ENCODE measurements at places on chromosomes 12 and 14.

- no peak for DNase-seq
These were observed 7.5 kb upstream of the CCDC177 start for GRCh38 chr14:69582212-69582611.

- no peak for DNase-seq
These were observed 388.6 kb downstream of the GLT1D1 start for GRCh38 chr12:129241852-129242251.

DNA sequence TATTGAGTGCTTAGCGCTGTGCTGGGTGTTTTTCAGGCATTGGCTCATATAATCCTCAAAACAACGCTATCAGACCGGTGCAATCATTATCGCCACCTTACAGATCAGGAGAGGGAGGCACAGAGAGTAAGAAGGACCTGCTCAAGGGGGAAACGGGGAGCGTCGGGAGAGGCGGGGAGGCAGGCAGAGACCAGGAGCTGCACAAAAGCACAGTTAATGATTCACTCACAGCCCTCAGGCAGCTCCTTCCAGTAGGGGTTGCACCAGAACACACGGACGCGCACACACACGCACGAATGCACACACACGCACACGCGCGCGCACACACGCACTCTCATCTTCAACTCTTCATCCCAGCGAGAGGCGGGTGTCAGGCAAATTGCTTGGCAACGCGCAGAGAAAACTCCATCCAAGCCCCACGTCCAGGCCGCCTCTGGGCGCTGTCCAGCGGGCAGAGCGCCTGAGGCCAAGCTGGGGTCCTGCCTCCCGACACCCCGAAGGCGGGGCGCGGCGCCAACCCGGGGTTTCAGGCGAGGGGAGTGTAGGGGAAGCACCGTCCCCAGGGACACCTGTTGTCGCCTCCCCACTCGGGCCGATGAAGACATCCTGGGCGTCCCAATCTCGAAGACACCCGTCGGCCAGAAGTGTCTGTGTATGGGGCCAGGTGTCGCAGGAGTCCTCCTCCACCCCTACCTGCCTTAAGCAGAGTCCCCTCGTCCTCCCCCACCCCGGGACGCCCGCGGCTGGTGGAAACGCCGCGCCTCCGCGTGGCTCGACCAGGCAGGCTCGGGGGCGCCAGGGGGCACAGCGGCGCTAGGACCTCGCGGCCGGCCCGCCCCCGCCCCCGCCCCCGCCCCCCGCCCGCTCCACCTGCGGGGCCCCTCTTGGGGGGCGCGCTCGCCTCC lies 35.5 kb upstream of the STON2 start:
- DNase-seq: peak; percentile 53

GRCh38 chr12:47748899-47749298 lies 9.8 kb downstream of the RAPGEF3 start:
- peak; percentile 27 for DNase-seq

- DNase-seq: no peak
These were observed 35.3 kb upstream of the PPP1R13B start for GRCh38 chr14:103882503-103883262.

- no peak for DNase-seq
These were observed 39.0 kb downstream of the LGMN start for GRCh38 chr14:92709340-92710000.

DNA sequence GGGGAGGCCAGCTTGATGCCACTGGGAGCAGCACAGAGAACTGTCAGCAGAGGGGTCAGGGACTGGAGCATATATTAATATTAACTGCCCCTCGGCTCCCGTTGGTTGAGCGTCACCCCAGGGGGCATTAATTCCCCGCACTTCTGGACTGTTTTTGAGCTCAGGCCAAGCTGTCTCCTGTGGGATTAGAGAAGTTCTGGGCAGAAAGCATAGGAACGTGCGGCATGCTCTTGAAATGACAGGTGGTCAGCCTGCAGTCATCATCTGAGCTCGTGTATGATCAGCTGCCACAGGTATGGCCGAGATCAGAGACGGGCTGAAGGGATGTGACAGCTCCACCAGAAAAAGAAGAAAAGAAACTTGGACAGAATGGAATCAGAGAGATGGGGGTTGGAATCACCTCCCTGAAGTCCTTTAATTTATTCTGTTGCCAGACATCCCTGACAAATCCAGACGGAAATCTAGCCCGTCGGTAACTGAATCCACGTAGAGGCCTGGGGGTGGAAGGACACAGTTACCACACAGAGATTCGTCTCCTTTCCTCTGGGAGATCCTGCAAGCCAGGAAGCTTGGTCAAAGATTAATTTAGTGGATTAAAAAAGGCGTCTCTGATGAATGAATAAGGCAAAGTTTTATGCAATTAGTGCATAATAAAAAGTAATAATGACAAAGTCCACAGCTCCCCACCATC lies 23.6 kb downstream of the NR1H4 start:
- no peak for DNase-seq

GRCh38 chr14:88269806-88270420 lies 53.2 kb downstream of the KCNK10 start:
- no peak for DNase-seq
